ENCODE measurements at places on chromosomes 2 and 18.

GRCh38 chr2:47214990-47215389 lies 59.9 kb upstream of the STPG4 start:
- no peak for DNase-seq

DNA sequence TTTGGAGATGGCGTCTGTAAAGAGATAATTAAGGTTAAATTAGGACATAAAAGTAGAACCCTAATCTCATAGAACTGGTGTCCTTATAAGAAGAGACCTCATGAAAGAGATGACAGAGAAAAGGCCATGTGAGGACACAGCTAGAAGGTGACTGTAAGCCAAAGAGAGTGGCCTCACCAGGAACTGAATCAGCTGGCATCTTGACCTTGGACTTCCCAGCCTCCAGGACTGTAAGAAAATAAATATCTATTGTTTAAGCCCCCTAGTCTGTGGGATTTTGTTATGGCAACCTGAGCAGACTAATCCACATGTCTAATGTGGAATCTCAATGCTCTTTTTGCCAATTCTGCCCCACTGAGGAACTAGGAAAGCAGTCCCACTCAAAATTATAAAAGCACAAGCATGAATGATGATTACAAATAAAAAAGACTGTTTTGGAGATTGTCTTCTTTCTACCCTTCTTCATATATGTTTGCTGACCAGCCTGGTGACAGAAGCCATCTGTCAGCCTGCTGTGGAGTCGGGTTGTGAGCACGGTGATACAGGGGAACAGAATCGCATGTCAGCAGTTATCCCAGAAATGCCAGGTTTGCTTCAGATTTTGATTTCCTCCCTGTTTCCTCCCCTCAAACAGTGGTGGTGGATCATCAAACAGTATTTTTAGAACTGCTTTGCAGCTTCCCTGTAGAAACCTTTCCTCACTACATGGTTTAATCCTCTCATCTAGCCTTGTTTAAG lies 54.2 kb downstream of the INPP4A start:
- DNase-seq, result no peak

- DNase-seq, result no peak
Observed at GRCh38 chr2:6310256-6311215, 555.2 kb downstream of the CMPK2 start.

GRCh38 chr2:30866974-30867373 lies 59.7 kb upstream of the CAPN13 start:
- DNase-seq, result no peak

DNA sequence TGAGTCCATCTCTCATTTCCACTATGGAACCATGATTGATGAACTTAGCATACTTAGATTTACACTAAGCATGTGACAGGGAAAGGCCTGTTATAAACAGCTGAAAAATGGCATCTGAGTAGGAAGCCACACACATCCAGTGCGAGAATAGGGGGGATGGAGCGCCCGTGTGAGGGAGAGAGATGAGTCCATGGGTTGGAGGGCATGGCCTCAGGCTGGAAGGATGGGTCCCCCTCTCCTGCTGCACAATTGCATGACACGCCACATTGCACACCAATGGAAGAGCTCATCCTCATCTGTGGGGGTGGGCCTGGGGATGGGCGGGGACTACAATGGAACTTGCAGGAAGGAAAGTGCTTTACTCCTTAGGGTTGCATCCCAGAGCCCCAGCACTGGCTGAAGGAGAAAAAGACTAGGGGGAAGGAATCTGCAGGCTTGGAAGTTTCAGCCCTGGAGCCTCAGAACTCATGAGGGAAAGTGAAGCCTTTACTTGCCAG lies 46.4 kb upstream of the CXCR4 start:
- no peak for DNase-seq

- no peak for DNase-seq
Observed at GRCh38 chr2:180787330-180787729, 193.1 kb upstream of the UBE2E3 start.

- no peak for DNase-seq
Observed at GRCh38 chr18:33495278-33495677, 54.8 kb upstream of the CCDC178 start.

DNA sequence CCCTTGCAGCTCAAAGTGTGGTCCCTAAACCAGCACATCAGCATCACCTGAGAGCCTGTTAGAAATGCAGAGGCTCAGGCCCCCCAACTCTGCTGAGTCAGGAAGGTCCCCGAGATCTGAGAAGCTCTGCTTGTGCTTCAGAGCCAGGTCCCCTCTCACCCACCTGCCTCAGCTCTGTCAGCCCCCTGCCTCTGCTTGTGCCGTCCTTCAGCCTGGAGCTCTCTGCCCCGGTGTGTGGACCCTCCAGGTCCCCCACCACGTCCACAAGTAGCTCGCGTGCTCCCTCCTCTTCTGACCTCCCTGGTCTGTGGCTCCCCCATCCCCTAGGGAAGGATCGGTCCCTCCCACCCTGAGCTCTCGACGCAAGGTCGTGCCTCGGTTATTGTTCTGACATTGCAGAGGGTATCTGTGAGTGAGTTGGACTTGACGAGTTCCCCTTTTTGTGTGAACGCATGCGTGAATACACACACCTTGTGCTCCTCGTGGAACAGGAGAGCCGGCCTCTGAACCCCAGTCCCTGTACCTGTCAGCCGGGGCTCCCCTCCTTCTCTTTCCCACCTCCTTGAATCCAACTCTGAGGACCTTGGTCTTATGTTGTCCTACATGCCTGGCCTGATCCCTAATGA lies 75.5 kb upstream of the TAF1B start:
- no peak for DNase-seq

- DNase-seq, result no peak
Observed at GRCh38 chr2:130328710-130329109, 14.0 kb upstream of the IMP4 start.

- DNase-seq, result no peak
Observed at GRCh38 chr18:23172591-23173380, 37.5 kb downstream of the CABLES1 start.

GRCh38 chr2:160608599-160608998 lies 115.0 kb upstream of the RBMS1 start:
- DNase-seq, result no peak

GRCh38 chr2:112055730-112056625 lies 909 bp downstream of the TMEM87B start:
- DNase-seq, result no peak

GRCh38 chr2:45483997-45484396 lies 127.1 kb downstream of the SRBD1 start:
- no peak for DNase-seq

- DNase-seq, result no peak
Observed at GRCh38 chr2:123303731-123304130, 721.4 kb upstream of the CNTNAP5 start.

- DNase-seq, result no peak
Observed at GRCh38 chr2:157259386-157259785, 1.9 kb downstream of the GALNT5 start.
